OCI-LY7 (cell line): ENCODE measurements at places on chromosomes 11 and 22. TPM values are rescaled to one million over a fixed set of nuclear protein-coding genes. Genes with fewer than 3 reads are reported as not detected.

DNA sequence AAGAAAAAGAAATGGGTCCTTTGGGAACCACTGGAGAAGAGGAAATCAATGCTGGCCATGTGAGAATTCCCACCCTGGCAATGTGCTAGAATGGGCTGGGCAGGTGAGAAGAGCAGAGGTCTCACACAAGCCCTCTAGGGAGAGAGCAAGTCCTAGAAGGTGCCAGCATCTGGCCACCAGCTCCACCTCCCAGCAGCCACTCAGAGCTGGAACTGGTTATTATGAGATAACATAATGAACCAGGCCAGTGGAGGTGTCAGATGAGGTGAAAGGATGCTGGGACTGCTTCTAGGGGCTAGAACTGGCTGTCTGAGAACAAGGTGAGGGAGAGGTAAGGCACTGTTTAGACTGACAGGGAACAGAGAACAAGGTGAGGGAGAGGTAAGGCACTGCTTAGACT lies 29.3 kb downstream of the NEFH start:
- DNase-seq: no peak

- DNase-seq: no peak
Measured at GRCh38 chr22:34847072-34847471, 218.9 kb upstream of the ISX start.

GRCh38 chr11:131422029-131422428 lies 51.6 kb downstream of the NTM start:
- no peak for DNase-seq

DNA sequence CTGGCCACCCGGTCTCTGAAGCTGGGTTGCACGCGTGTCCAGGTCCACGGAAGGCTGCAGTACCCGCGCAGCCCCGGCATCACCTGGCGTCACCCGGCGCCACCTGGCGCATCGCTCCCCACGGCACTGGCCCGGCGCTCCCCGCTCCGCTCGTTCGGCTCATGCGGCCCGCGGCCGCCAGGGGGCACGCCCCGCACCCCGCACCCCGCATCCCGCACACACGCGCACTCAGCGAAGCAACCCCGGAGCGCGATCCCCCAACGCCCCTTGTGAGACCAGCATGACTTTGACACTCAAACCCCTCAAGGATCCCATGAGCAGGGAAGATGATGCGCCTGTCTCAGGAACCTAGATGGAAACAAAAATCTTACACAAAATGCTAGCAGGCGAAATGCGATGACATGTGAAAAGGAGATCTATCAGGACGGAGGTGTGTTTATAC lies 11.9 kb downstream of the B3GNT6 start:
- peak; percentile 49 for DNase-seq

DNA sequence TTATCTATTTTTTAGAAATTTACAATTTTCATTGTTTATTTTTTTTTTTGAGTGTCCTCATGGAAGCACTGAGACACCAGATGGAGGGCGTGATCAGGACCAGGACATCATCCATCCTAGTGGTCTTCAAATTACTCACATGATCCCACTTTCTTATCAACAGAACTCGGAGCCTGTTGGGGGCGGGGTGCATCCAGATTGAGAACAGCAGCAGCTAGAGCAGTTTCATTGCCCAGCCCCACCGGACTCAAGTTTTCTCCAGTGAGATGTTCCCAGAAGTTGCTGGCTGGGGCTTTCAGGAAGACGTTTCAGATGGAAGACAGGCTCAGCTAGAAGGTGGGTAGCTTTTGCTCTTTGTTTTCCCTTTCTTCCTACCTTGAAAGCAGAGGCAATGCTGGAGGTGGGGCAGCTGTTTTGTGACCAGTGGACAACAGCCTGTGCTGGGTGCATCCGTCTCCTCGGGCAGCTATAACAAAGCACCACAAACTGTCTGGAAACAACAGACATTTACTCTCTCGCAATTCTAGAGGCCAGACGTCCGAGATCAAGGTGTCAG lies 562.1 kb downstream of the TBC1D22A start:
- no peak for DNase-seq

- DNase-seq: no peak
Measured at GRCh38 chr11:11347592-11347991, 5.5 kb downstream of the CSNK2A3 start.

- no peak for DNase-seq
Measured at GRCh38 chr22:49347376-49347775, 480.3 kb downstream of the BRD1 start.

GRCh38 chr11:45918331-45918941 lies 759 bp upstream of the PEX16 start:
- peak; percentile 77 for DNase-seq

DNA sequence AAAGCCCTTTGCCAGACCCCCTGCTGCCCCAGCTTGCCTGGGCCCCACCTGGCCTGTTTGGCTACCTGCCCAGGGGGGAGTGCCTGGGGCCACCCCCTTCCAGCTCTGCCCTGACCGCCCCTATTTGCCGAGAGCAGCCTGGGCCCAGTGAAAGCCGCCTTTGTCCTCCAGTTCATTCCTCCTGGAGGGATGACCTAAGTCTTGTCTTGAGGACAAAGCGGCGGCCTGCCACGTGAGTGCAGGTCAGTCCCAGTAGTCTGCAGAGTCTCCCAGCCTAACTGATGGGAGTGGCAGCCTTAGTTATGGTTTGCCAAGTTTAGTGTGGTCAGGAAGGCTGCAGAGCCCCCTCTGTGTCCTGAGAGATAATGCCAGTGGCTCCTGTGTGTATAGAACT lies 115.9 kb upstream of the CRYBB3 start:
- DNase-seq: no peak

DNA sequence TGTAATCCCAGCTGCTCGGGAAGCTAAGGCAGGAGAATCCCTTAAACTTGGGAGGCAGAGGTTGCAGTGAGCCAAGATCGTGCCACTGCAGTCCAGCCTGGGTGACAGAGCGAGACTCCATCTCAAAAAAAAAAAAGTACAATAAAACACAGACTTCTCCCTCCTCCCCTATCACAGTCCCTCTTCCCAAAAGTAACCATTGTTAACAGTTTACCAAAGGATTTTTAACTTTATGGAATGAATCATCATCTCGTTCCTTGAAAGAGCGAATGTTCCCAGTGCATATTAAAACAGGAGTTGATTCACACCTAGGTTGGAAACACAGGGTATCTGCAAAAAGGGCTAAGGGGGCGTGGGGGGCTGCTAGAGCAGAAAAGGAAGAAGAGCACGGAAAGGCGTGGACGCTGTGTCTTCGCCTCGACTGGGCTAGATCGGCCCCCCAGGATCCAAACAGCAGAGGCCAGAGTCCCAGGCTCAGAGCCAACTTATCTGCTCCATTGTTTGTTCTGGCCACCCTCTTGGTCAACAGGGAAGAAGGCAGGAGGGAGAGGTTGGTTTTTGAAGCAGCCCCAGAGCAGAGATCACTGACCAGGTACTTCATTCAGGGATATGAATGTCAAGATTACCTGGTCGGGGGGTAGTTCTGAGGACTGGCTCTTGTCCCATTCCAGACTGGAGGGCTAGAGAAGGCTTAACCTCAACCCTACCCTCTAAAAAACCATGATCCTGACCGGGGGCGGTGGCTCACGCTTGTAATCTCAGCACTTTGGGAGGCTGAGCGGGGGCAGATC lies 2.1 kb upstream of the AHNAK start:
- DNase-seq: no peak

Gene UBQLNL
- total RNA-seq: 0.13 and 0.15 TPM in 2 replicates

Gene F2
- 0.48 TPM in 1 of 2 replicates, not detected in the other for total RNA-seq

Gene CNGA4
- total RNA-seq: 0.97 and 1.0 TPM in 2 replicates

Gene OLFML1
- not detected in 2 replicates for total RNA-seq
